ENCODE measurements at places on chromosomes 16 and 17.

- no peak for DNase-seq
Observed at GRCh38 chr17:82353484-82353883, 5.6 kb upstream of the TEX19 start.

DNA sequence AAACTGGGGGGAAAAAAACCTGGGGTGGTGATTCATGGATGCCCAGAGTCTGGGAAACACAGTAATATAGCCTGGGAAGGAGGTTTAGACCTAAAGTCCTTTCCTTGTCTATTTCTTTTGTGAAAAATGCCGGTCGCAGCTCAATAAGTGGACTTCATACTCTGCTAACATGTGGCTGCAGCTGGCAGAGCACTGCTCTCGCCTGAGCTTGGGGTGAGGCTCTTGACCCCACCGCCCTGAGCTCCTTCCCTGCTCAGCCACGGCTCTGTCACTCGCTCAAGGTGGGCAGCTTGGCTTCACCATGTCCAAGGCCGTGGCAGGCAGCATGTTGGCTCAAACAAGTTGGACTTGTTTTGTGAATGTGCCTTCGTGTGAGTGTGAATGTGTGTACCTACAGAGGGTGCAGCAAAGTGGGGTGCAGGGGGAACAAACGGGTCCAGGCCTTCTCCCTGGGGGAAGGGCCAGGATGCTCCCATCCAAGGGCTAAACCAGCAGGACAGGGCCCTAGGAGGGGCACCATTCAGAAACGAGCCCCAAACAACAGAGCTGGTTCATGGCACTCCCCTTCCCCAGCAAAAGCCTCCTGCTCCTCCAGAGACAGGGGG lies 4.9 kb downstream of the FA2H start:
- DNase-seq, result no peak

GRCh38 chr17:72924196-72924595 lies 168.3 kb downstream of the SLC39A11 start:
- no peak for DNase-seq

- DNase-seq, result no peak
Observed at GRCh38 chr17:57625511-57625910, 119.6 kb downstream of the CCDC182 start.

DNA sequence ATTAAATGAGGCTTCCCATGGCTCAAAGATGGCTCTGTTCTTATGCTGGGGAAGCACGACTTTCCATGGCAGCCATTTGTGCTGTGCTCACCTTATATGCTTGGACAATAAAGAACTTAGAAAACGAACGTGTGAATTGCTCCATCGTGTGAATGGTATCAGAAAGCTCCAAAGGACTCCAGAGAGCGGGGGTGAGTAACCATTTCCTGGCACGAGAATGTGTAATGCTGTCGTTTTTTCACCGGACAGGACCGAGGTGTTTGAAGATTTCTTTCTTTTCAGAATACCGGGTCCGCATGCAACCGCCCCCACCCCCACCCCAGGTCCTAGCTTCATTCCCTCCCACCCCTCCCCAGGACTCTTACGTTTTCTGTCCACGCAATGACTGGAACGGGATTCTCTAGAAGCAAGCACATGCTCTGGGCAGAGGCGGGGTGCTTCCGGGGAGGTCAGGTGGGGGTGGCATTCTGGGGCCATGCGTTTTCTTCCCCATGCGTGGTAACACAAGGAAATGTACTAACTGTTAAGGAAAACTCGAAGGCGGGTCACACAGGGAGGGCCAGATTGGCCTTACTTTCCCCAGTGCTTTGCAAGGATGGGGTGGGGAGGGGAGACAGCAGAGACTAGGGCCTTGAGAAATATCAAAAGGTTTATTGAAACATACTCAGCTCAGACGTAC lies 26.2 kb downstream of the GPRC5B start:
- DNase-seq, result no peak

GRCh38 chr16:27314161-27314723 lies 468 bp downstream of the IL4R start:
- DNase-seq, result peak; percentile 53

DNA sequence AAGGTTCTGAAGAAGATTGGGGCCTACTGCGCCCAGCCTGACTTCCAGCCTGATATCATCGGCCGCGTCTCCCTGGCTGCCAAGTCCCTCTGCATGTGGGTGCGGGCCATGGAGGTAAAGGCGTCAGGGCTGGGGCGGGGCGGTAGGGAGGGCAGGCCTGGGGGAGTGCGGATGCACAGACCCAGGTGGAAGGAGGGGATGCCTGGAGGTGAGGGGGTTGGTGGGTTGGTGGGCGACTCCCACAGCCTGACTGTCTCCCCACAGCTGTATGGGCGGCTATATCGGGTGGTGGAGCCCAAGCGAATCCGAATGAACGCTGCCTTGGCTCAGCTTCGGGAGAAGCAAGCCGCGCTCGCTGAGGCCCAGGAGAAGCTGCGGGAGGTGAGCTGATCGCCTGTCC lies 26.8 kb upstream of the KDM6B start:
- no peak for DNase-seq
